ENCODE measurements at places on chromosomes 13 and 19.
A peak's percentile ranks its signal among the peaks of the same experiment; 100 is the strongest.

- DNase-seq = no peak
These were observed 37.0 kb downstream of the CERS4 start for GRCh38 chr19:8245869-8246835.

DNA sequence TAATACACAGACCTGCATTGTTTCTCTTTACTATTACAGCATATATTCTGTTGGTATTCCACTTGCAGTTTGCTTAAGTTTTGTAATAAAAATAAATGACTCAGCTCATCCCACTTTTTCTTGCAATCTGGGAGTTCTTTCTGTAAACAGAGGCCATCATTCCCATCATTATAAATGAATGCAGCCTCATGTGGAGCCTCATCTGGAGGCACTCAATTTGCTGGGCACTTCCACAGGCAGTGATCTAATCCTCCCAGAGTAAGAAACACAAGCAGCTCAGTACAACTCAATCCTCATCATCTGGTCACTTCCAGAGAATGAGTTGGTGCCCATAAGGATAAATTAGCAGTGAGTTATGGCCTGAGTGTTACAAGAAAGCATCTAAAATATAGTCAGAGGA, 2801.9 kb downstream of the PCDH9 start:
- peak; percentile 49 for DNase-seq

DNA sequence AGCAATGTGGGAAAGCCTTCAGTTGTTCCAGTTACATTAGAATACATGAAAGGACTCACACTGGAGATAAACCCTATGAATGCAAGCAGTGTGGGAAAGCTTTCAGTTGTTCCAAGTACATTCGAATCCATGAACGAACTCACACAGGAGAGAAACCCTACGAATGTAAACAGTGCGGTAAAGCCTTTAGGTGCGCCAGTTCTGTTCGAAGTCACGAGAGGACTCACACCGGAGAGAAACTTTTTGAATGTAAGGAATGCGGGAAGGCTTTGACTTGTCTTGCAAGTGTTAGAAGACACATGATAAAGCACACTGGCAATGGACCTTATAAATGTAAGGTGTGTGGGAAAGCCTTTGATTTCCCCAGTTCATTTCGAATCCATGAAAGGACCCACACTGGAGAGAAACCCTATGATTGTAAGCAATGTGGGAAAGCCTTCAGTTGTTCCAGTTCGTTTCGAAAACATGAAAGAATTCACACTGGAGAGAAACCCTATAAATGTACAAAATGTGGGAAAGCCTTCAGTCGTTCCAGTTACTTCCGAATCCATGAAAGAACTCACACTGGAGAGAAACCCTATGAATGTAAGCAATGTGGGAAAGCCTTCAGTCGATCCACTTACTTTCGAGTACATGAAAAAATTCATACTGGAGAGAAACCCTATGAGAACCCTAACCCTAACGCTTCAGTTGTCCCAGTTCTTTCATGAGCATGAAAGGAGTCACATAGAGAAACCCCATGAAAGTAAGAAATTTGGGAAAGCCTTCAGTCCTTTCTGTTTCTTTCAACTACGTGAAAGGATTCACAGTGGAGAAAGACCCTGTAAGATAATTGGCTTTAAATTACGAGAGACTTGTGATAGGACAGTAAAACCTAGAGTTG, 20.1 kb downstream of the ZNF627 start:
- no peak for DNase-seq

DNA sequence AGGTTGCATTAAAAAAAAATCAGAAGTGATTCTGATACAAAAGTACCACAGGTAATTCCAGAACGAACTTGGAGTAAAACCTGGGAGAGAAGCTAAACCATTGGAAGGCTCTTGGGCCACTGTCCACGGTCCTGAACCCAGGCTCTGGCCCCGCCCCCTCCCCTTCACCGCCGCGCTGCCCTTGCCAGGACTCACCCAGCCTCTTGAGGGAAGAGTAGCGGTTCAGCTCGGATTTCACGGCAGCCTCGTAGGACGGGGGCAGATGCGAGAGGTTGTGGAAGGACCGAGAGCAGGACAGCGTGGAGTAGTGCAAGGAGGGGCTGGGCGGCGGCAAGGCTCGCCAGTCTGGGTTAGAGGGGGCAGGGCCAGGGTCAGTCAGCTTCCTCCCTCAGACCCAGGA, 5.7 kb downstream of the SHISA7 start:
- DNase-seq = no peak

- DNase-seq = no peak
These were observed 5.5 kb downstream of the RASA3 start for GRCh38 chr13:114126789-114127472.

All from AG04450 (cell line).